ENCODE measurements at places on chromosomes 7 and 10. TPM values are rescaled to one million over a fixed set of nuclear protein-coding genes. Genes with fewer than 3 reads are reported as not detected.

The CRPPA gene
- 5.3 TPM for total RNA-seq

The DPP6 gene
- not detected for total RNA-seq

The PNLIPRP2 gene
- not detected for total RNA-seq

The IDI2 gene
- total RNA-seq, result not detected

The MSANTD7 gene
- 13.7 TPM for total RNA-seq

The EGR2 gene
- total RNA-seq, result 0.37 TPM

The ADAM8 gene
- total RNA-seq, result 5.4 TPM

The PGAM2 gene
- 13.3 TPM for total RNA-seq

The AGBL3 gene
- 2.3 TPM for total RNA-seq

The PRLHR gene
- total RNA-seq, result 0.22 TPM

The TNKS2 gene
- total RNA-seq, result 60.4 TPM

The TFR2 gene
- total RNA-seq, result 5.1 TPM

The MEIG1 gene
- not detected for total RNA-seq

The ATOH7 gene
- 0.86 TPM for total RNA-seq

The DMBT1 gene
- total RNA-seq, result 0.17 TPM

The COL28A1 gene
- 0.39 TPM for total RNA-seq

The FXYD4 gene
- total RNA-seq, result not detected

The TPST1 gene
- 41.4 TPM for total RNA-seq

The SLC4A2 gene
- total RNA-seq, result 99.4 TPM

The GNGT1 gene
- total RNA-seq, result not detected

The INMT gene
- 1.7 TPM for total RNA-seq

The CAMK2B gene
- 55.1 TPM for total RNA-seq

The ELFN1 gene
- 40.0 TPM for total RNA-seq

The TCF7L2 gene
- 5.0 TPM for total RNA-seq

The ZNF503 gene
- total RNA-seq, result 5.6 TPM

The MRLN gene
- not detected for total RNA-seq

The SLC39A12 gene
- total RNA-seq, result not detected

Data from glutamatergic neuron (in vitro differentiated cells).